Activated CD4-positive, alpha-beta T cell treated with anti-CD3 and anti-CD28 coated beads, Interleukin-2, amount 10 ng/mL, durations not matched to agents 24 days and 14 days (primary cell): ENCODE measurements at places on chromosomes 11 and 22. TPM values are rescaled to one million over a fixed set of nuclear protein-coding genes. Genes with fewer than 3 reads are reported as not detected.
A peak's percentile ranks its signal among the peaks of the same experiment; 100 is the strongest.

GRCh38 chr22:45208993-45209838 is 31.5 kb downstream of the KIAA0930 start:
- peak; percentile 76 for DNase-seq

GRCh38 chr11:1913271-1914060 is 6.0 kb upstream of the TNNT3 start:
- DNase-seq = no peak

Gene KCNQ1
- 6.4 TPM in 2 replicates for total RNA-seq

DNA sequence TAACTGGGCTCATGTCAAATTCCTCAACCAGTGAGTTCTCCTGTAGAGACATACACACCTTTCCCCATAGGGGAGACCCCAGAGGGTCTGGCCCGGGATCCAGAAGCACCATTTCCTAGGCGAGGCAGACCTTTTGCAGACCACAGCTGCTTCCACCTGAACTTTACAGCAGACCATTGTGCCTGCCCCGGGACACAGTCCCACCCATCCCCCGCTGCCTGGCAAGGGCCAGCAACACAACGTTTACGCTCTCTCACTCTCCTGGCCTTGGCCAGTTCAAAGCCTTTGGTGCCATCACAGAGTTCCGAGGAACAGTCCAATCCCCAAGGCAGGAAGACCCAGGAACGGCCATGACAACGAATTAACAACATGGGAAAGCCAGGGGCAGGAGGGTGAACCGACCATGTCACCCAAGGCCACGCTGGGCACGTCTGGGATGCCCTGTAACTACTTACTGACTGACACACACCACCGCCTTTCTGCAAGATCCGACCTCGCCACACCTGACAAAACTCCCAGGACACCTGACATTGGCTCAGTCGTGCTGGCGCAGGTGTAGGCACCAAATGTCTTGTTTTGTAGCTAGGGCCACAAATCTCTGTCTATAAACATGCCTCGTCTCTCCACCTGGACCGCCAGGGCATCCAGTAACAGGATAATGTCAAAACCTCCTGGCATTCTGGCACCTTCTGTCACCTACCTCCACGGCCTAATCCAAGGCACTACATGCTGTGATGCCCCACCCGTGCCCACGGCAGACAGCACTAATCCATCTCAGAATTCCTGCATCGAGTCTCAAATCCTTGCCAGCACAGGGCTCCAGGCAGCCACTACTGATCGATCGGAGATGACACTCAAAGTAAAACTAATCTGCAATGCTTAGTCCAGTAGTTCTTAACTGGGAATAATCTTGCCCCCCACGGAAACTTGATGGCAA is 51.3 kb downstream of the MYH9 start:
- DNase-seq = no peak

Gene RAB38
- 2.0 and 2.2 TPM in 2 replicates for total RNA-seq

- DNase-seq = no peak
Measured at GRCh38 chr11:13535819-13536218, 40.0 kb upstream of the PTH start.

Gene SYT12
- not detected in 2 replicates for total RNA-seq

DNA sequence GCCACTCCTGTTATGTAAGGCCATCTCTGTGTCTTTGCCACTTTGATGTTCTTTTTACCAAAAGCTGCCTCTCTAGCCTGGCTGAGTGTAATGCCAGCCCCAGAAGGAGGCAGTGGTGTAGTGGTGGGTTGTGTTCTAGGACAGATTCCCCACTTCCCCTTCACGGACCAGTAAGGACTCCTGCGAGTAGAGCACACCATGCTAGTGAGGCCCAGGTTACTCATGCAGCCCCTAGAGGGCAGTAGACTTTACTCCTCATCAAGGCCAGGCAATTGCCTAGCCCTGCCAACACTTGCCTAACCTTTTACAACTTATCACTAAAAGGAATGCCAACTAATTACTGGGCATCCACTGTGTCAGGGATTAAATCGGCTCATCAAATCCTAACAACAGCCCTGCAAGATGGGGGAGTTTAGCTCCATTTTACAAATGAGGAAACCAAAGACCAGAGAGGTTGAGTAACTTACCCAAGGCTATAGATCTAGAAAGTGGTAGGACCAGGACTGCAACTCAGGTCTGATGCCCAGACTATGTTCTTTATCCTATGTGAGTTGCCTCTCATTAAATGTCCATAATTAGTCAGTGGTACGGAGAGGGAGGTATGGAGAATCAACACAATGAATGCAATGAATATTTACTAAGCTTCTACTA is 75.3 kb downstream of the APIP start:
- DNase-seq = peak; percentile 69

DNA sequence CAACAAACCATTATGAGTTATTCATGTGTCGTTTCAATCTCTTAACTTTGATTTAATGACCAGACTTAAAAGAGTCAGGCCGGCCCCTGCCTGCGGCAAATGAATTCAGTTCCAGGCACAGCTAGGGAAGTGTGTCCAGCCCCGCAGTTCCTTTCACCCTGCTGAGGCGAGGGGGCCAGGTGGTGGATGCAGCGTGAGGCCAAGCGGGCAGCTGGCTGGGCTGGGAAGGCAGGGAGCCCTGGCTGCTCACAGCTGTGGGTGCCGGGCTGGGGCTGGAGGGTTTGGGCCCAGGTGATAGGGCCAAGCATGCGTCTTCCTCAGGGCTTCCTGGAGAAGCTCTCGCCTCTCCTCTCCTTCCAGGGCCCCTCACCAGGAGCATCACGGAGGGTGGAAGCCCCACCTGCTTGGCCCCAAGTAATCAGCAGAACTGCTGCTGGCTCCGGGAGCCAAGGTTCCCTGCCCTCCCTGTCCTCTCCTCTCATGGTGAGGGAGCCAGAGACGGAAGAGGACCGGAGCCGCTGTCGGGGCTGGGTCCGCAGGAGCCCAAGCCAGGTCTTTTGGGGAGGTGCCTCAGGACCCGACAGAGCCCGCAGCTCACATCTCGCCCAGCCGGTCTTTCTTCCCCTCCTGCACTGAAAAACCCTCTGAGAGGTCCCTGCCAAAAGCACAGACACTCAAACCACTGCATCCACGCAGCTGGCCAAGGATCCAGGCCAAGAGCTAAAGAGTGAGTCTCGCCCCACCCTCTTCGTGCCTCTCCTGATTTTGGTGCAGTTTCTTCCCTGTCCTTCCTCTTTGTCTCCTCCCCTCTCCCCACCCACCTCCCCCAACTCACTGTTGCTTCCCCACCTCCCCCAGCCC is 97.0 kb downstream of the ST3GAL4 start:
- no peak for DNase-seq

DNA sequence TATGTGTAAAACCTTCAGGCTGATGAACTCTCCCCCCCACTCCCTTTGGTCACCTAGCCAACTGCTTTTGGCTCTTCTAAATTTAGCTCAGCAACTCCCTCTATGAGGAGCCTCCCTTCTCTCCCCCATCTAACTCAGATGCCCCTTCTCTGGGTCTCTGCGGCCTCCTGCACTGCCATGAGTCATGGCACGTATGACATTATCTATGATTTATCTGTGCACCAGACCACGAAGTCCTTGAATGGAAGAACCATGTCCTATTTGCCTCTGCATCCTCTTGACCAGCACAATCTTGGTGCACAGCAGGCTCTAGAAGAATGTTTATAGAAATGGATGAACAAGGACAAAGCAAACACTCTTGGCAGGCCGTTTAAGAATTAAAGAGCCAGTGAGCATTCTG is 46.0 kb downstream of the RPL27A start:
- no peak for DNase-seq

Gene OR52E8
- not detected in 2 replicates for total RNA-seq

- no peak for DNase-seq
Measured at GRCh38 chr11:5489576-5490357, 1.3 kb downstream of the OR52D1 start.
